ENCODE measurements at places on chromosomes 4 and X.

DNA sequence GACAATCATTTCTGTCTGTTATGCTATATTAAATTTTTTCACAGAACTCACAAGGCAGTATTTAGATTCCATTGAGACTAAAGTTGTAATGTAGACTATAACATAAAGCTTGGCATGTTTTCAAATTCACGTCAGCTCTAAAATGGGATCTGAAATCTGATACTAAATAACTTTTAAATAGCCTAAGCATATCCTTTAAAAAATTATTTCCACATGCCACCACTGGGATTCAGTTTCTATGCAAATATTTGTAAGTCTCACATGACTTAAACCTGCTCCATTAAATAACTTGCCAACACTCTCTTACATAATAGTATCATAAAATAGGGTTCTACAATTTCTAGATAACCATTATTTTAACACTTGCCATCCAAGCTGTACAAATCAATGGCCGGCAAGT, 32.4 kb downstream of the KLHL8 start:
- DNase-seq: no peak

DNA sequence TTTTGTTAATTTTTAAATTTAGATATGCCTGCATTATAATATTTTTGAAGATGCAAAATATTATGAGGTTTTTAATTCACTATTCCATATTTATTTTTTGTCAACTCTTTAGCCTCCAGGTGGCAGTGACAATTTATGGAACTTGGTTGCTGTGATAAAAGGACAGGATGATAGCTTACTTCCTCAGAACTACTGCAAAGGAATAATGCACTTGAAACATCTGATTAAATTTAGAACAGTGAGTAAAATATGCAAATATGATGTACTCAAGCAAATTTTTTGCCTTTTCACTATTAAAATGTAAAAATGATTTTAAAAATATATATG, 45.1 kb downstream of the SPATA4 start:
- no peak for DNase-seq

DNA sequence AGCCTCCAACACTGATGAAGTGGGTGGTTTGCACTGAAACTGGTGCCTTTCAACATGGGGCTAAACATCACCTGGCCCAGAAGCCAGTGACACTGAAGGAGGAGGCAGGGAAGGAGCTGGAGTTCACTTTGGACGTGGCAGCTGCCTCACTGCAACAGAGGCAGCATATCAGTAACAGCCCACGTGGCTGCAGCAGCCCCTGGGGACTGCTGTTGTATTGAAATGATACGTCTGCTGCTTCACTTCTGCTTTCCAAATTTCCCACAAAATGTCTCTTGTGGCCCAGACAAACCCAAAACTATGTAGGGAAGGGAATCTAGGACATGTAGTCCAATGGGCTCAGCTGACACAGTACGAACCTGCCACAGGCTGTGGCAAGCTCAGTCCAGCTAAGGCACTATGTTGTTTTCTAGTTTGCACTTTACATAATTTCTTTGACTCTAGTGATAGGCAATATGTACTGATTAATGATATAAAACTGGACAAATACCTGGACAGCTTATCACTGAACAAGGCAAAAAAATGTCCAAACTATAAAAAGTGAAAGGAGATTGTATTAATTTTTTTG, 84.7 kb upstream of the RAPGEF2 start:
- DNase-seq: no peak

- DNase-seq: no peak
Observed at GRCh38 chr4:186260504-186261448, 5.2 kb upstream of the F11 start.

DNA sequence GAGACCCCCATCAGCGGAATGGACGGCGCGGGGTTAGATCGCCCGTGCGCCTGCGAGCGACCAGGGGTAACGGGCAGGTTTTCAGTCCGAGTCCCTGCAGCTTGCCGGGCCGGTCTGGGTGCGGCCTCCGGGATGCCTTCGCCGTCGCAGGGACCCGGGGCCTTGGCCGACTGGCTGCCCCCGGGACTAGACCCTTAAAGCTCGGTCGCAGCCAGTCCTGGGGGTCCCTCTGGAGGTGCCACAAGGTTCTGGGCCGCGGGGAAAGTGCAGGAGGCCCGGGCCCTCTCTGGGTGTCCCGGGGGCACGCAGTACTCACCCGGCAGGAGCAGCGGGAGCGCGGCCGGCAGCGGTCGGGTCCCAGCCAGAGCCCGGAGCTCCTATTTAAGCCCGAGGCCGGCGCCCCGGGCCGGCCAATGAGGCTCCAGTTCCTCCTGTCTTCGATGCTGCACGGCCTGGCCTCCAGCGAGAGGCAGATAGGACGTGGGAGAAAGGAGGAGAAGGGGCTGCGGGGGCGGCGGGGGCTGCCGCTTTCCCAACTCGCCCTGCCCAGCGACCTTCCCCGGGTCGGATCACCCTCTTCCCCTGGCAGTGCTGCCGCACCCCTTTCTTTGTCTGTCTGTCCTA, at the start of gene SPON2:
TSS of gene SPON2 (minus strand) at position 356 of the 624 bp plus-strand sequence.
- no peak for DNase-seq

- no peak for DNase-seq
Observed at GRCh38 chr4:188754372-188755002, 615.2 kb downstream of the TRIML1 start.

- DNase-seq: no peak
Observed at GRCh38 chr4:174420316-174420715, 102.0 kb downstream of the HPGD start.

- no peak for DNase-seq
Observed at GRCh38 chr4:55078987-55079386, 46.4 kb downstream of the KDR start.

Measured in stimulated activated CD8-positive, alpha-beta memory T cell treated with anti-CD3 and anti-CD28 coated beads, Interleukin-4, amount 100 ng/mL, for 4 hours (primary cell).